ENCODE measurements at places on chromosomes 4 and X.
A peak's percentile ranks its signal among the peaks of the same experiment; 100 is the strongest.

DNA sequence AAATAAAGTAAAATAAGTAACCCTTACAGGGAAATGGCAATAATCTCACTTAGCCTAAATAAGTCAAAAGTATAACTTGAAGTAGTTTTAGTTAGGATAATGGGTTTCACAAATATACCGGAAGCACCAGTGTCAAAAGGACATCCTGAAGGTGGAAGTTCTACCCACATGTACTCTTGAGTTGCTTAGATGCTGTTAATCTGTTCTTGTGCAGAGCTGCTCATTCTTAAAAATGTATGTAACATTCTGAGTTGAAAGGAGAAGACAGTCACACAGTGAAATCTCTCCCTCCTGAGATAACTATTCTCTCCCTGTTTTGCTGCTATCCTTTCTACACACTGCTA, 11.2 kb upstream of the CCNG2 start:
- DNase-seq, result no peak

- no peak for DNase-seq
Measured at GRCh38 chrX:8044947-8045346, 117.7 kb upstream of the PNPLA4 start.

- no peak for DNase-seq
Measured at GRCh38 chr4:164081371-164081770, 586.9 kb downstream of the TMA16 start.

- no peak for DNase-seq
Measured at GRCh38 chrX:8288590-8288989, 117.5 kb upstream of the VCX2 start.

DNA sequence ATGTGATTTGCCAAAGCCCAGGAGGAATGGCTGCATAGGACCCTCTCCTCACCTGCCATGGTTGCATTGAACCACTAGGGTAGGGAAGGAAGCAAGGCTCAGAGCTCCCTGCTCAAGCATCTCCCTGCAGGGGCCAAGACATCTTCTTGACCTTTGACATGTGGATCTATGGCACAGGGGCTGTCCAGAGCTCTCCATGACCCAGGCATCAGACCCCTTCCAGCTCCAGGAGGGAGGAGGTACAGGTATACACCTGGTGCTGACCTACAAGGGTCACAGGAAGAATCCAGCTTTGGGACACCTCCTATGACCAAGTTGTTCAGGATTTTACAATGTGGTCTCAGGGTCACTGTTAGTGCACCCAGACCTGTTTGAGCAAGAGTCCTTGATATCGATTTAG, 23.2 kb upstream of the ASMTL start:
- DNase-seq, result no peak

DNA sequence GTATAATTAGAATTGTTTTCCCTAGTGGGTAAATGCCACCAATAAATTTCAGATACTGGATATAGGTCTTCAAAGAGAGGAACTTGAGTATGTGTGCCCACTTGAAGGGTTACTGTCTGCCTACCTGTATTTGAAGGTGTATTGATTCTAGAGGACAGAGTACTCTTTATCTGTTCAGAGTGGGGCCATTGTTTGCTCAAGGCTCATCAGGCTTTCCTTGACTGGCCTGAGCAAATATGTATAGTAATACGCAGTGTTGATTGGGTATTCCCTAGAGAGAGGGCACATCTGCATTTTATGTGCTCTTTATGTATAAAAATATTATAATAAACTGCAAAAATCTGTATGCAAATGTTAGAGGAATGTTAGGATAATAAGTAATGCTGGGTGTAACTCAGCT, 23.7 kb downstream of the RP2 start:
- no peak for DNase-seq

DNA sequence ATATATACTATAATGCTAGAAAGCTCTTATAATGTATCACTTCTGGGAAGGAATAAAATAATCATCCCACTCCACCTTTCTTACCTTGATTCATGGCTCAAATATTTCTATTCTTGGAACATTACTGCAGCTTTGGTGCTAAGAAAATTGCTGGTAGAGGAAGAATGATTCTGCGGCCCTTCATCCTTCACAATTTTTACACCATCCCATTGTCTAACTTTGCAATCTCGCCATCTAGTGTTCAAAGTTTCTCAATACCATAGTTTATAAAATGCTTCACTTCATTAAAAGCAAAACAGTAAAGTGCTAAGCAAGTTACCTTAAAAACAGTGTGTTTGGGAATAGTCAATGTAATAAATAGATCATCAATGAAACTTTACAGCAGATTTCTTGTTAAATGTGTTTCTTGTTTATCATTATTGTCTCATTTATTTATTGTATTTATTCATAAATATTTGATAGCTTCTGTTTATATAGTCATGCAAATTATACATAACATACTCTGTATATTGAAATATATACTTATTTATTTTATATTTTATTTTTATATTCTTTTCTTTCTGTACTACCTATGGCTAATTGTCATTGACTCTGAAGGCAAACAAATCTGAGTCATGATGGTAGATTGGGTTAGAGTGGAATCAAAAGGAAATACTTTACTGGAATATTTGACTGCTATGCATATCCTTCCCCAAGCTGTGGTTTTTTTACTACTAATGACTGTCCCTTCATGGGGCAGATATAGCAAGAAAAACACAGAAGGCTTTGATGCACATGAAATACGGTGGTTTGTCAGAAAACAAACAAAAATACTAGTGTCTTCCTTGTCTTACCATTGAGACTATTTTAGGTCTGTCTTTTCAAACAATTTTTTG, 390.7 kb downstream of the MAPK10 start:
- DNase-seq, result no peak

DNA sequence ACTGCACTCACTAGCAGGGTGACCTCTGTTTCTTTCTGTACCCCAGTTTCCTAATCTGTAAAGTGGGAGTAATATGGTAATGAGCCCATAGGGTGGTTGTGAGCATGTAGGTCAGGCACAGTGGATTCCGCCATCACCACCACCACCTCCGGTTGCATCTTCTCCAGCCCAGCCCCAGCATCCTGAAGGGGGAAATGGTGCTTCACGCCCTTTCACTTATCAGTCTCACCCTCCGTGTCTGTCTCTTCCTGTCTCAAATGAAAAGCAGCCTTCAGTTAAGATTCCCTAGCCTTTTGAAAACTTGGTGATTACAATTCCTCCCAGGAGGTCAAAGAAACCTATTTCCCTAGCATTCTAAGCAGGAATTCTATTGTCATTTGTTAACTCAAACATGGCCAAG, 16.9 kb upstream of the XPNPEP2 start:
- no peak for DNase-seq

GRCh38 chr4:74946196-74946595, 13.3 kb downstream of the PARM1 start:
- no peak for DNase-seq

DNA sequence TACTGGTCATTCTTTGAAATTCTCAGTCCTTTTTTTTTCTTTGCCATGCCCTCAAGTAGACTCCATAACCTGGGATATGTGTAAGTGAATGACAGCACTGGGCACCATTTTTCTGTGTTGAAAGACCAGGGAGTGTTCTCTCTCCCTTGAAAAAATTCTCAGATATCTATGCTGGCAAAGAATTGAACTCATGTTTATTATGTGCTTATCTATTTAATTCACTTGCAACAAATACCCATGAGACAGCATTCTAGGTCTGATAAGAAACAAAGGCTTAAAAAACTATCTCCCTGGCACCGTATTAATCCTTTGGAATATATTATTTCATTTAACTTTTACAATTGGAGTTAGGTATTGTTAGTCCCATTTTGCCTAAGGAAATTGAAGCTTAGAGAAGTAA, 36.7 kb downstream of the LARP7 start:
- DNase-seq, result no peak

GRCh38 chrX:134891652-134892051, 99.1 kb upstream of the SMIM10 start:
- no peak for DNase-seq

GRCh38 chr4:146340798-146341197, 126.5 kb downstream of the REELD1 start:
- no peak for DNase-seq

- peak; percentile 94 for DNase-seq
Measured at GRCh38 chr4:176320340-176320975, 692 bp downstream of the SPCS3 start.

GRCh38 chr4:5041699-5042098, 9.6 kb upstream of the STK32B start:
- DNase-seq, result no peak
